ENCODE measurements at places on chromosomes 12 and 14.

DNA sequence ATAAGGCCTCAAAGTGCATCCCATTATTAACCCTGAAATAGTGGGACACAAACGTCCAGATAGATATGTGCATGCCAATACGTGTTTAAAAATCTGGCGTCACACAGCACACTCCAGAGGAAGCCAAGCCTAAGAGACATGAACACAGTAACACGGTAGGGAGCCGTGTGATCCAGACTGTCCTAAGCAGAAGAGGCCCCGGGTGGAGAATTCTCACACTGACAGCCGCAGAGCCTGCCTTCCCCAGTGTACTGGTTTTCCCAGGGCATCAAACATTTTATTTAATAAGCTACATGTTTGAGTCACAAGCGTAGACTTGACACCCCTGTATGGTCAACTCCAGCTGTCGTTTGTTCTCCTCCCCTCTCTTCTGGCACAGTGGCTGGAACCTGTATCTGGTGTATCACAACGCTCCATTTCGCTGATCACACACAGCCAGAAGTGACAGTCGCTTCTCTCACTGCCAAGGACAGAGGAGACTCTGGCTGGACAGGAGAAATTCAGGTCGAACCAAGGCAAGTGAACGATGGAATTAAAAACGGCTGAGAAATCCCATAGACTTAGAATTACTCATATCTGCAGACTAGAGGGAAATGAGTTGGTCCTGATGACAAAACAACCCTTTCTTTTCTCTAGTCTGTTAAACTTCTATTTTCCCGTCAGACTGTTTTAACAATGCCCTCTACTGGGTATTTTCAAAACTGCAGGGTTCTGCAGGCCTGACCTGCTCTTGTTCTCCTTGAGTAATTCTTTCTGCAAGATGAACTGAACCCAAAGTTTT, 359.9 kb downstream of the RGS6 start:
- DNase-seq = no peak

GRCh38 chr12:65653946-65654629, 170.2 kb upstream of the HMGA2 start:
- no peak for DNase-seq

DNA sequence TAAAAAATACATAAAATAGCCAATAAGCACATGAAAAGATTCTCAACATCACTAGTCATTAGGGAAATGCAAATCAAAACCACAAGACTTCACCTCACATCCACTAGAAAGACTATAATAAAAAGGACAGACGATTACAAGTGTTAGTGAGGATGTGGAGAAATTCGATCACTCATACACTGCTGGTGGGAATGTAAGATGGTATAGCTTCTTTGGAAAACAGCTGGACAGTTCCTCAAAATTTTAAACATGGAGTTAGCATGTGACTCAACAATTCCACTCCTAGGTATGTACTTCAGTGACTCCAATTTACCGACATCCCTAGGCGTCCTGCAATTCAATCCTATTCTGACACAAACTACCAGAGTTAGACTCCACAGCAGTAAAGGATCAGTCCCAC, 13.7 kb downstream of the TRIM9 start:
- no peak for DNase-seq

DNA sequence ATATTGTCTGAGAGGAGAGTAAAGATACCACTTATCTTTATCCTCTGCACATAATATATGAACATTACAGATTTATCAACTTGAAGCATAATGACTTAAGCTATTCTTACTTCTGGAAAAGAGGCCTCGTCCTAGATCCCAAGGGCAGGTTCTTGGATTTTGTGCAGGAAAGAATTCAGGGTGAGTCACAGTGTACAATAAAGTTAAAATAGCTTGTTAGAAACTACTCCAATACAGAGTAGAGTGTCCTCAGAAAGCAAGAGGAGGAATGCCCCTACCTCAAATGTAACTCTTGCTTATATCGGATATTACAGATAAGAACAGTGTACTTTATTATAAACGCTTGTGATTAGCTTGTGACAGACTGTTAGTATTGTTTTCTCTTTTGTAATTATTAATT, 41.9 kb upstream of the ABCC9 start:
- no peak for DNase-seq

DNA sequence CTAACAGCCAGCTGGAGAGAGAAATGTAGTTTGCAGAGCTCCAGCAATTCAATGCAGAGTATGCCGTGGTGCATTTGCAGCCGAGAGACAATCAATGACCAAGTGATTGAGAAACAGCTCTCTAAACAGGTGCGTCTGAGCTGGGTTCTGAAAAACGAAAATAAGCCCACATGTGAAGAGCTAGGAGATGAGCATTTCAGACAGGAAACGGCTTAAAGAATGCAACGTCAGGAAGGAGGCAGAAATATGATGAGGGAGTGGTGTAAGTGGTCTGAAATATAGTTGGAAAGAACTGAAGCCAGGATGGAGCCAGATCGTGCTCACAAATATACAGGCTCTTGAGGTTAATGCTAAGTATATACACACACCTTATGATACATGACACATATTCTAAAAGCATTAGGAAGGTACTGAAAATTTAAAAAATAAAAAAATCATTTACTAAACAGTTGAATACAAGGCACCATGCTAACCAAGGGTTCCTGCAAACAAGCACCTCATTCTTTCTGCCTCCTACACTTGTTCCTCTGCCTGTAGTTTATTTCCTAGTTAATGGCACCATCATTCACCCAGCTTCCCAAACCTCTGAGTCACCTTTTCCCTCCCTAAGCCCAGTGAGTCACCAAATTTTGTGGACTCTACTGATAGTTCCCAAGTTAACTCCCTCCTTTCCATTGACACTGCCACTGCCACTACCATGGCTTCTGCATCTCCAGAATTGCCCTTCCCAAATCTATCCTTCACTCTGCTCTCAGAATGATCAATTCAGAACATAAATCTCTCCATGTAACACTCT, 2.3 kb upstream of the GARIN2 start:
- no peak for DNase-seq

DNA sequence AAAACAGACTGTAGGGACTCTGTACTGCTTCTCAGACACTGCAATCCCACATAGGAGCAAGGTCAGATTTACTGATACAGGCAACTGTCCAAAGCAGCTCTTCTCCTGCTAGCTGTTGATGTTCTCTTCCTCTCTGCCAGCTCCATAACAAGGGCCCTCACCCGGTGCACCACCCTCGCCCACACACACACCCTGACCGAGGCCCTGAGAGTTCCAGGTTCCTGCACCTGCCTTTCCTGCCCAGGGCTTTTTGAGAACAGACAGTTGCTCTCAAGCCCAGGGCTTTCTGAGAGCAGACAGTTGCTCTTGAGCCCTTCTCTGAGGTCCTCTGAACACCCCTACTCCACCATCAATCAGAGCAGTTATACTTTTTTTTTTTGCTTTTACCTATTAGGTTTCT, 233.8 kb upstream of the GARIN6 start:
- DNase-seq = no peak

DNA sequence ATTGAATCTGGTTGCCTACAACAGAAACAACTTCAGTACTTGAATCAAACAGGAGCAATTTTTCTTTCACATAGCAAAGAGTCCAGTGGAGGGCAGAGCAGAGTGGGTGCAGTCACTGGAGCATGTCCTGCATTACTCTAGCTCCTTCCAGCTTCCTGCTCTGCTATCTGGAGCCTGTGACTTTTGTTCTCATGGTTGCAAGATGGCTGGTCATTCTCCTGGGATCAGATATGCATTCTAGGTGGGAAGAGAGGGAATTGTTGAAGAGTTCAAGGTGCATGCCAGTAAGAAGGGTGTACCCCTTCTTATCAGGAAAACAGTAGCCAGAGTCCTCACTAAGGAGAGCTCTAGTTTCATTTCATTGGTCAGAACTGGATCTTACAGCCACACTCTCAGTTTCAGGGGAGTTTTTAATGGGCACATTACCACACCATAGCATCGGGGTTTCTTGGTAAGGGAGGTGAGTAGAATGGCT, 8.0 kb downstream of the IFT43 start:
- no peak for DNase-seq
